Activated T-helper 1 cell treated with anti-CD3 and anti-CD28 coated beads, Interleukin-2, amount 50 U/mL, for 16 hours (primary cell): ENCODE measurements at places on chromosomes 13 and 19.

DNA sequence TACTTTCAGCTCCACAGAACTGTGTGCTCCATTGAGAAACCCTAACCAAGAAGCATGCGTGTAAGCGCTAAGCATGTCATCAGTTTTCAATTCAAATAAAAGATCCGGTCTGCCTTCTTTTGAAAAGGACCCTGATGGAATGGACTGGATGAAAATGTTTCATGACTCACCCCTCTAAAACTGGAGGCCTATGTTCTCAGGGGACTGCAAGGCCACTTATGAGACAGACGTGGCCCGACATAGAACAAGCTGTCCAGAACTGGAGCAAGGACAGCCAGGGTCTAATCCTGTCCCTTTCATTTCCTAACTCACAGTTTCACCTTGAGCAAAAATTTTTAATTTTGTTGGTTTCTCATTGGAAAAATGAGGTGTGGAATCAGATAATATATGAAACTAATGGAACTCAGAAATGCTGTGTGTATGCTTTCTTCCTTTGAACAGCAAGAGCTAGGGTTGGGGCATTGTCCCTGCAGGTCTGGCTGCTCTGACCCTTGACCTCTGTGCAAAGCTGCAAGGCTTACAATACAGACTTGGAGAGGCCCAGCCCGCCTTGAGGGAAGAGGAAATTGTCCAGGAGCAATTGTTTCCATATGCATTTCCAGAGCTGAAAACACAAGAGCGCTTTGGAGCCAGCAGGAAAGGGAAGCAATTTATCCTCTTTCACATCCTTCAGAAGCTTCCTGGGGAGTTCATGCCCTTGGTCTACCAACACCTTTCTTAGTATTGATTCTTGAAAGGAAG, 553.4 kb upstream of the KLF12 start:
- no peak for DNase-seq

DNA sequence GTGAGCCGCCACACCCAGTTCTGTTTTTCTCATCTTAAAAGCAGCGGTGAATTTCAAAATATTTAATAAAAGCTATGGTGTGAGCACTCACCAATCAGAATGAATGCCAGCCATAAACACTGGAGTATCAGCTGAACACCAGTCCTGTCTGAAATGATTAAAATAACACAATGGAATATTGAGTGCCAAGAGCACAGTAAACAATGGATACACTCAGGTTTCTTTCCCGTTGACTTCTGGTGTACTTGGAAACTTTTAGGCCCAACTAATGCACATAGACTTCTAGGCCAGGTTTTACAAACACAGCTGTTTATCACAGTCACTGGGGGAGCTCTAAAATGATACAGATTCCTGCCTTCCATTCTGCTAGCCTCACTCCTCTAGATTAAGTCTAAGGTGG, 68.3 kb downstream of the SLC6A16 start:
- no peak for DNase-seq

GRCh38 chr19:7556696-7557315, 21.3 kb downstream of the PNPLA6 start:
- DNase-seq: no peak

DNA sequence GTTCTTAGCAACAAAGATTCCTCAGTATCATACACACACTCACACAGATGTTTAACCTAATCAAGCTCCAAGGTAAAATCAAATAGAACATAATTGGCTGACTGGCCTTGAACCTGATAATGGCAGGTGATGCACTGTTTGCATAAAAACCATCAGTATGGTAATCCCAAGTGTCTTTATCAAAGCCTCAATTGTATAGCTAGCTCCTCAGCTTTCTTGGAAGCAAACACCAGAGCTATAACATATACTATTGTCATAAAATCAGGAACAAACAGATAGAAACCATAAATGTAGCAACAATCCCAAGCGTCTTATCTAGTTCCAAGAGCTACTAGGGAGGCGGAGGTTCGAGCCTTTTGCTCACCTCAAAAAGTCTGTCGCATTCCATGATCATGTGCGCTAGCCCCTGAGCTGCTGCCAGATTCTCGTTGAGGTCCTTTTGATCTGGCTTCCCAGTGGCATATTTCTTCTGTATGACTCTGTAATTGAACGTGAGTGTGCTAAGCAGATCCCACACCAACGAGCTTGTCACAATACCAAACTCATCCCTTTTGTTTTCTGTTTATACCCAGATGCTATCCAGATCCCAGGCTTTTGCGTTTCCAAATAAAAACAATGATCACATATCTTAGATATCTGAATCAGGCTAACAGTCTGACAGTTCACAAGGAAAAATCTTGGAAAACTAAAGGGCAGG, 95.3 kb downstream of the KL start:
- DNase-seq: no peak

DNA sequence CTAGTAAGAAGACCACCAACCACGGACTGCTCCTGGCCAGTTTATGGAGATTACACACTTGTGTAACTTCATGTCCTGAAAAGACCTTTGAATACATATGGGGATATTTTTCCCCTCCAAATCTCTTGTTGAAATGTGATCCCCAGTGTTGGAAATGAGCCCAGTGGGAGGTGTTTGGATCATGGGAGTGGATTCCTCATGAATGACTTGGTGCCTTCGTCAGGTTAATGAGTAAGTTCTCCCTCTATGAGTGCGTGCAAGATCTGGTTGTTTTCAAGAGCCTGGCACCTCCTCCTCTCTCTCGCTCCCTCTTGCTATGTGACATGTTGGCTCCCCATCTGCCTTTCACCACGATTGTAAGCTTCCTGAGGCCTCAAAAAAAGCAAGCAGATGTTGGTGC, 769.0 kb upstream of the SLITRK1 start:
- DNase-seq: no peak

DNA sequence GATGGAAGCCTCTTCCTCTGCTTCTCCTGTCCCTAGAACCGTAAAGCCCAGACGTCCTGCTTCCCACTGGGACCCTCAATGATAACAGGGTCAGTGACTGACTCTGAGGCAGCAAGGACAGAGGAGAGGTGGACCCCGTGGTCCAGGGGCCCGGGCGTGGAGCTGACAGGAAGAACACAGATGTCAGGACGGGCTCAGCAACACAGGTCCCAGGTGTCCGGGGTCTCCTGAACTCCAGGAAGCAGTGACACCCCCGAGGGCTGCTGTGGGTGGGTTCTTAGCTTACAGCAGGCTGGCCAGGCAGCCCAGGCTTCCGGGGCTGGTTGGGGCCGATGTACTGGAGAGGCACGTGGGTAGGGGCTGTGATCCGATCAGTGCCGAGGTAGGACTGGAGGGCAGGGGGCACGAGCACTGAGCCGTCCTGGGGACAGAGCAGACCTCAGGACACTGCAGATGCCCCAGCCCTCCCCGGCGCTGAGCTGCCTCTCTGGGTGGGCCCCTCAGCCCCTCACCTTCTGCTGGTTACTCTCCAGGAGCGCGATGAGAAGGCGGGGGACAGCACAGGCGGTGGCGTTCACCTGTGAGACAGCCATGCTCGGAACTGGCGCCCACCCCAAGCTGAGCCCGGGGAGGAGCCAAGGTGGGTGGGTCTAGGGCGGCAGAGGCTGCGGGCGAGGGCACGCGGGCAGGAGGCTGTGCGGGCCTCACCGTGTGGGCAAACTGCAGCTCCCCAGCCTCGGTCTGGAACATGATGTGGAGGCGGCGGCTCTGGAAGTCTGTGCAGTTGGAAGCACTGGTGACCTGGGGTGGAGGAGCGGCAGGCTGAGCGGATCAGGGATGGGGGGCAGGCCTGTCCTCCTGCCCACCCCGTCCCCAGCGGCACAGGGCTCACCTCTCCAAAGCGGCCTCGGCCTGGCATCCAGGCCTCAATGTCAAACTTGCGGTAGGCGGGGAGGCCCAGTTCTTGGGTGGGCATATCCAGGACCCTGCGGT, 3.6 kb upstream of the CCER2 start:
- DNase-seq: no peak

DNA sequence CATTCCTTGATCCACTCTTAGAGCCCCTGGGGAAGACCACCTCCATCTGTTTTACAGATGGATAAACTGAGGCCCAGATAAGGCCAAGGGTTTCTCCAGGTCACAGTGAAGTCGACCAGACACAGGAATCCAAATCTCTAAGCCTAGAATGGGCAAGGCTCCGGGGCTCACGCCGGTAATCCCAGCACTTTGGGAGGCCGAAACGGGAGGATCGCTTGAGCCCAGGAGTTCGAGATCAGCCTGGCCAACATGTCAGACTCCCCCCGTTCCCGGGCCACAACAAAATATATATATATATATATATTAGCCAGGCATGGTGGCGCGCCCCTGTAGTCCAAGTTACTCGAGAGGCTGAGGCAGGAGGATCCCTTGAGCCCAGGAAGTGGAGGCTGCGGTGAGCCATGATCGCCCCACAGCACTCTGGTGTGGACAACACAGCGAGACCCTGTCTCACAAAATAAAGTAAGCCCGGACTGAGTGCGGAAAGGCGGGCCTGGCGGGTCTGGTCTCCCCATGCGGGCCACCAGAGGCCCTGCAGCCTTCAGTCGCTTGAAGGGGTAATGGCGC, 615 bp upstream of the RPL13A start:
- no peak for DNase-seq

- no peak for DNase-seq
These were observed 399.6 kb downstream of the FGF14 start for GRCh38 chr13:102002287-102002686.

DNA sequence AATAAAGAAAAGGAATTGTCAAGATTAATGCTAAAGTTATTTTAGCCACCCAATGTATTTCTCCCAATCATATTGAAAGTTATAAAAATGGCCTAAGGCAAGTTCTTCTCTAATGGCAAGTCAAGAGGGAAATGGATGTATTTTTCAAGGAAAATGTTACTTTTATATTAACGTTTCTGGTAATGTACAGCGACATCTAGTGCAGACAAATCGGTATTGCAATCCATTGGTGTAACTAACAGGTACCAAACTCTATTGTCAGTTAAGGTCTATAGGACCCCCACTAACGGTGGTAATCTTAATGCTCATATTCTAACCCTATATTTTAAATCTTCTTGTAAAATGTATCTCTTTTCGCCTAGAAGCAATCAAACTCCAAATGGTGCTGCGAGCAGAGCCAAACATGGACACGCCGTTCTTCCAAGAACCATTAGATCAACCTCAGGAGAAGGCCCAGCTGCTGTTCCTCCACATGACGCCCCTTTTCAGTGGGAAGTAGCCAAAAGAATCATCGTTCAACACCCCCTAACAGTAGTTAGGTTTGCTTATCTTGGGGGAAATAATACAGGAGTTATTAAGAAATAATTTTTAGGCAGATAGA, 98.5 kb upstream of the PABPC3 start:
- DNase-seq: no peak

DNA sequence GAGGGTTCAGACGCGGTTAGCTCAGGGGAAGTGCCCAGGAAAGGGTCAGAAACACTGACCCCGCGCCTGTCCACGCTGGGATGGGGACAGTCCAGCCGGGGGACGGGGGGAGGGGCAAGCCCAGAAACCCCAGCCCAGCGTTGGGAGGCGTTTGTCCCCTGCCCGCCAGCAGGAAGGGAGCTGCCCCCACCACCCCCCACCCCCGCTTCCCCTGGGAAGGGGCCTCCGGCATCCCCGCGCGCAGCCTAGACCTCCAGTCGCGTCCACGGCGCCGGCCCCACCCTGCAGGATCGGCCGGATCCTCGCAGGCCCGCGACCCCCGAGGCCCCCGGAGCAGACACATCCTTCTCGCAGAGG, 277 bp downstream of the GIPC1 start:
- no peak for DNase-seq

- no peak for DNase-seq
These were observed 422.1 kb downstream of the FGF9 start for GRCh38 chr13:22092791-22093560.

DNA sequence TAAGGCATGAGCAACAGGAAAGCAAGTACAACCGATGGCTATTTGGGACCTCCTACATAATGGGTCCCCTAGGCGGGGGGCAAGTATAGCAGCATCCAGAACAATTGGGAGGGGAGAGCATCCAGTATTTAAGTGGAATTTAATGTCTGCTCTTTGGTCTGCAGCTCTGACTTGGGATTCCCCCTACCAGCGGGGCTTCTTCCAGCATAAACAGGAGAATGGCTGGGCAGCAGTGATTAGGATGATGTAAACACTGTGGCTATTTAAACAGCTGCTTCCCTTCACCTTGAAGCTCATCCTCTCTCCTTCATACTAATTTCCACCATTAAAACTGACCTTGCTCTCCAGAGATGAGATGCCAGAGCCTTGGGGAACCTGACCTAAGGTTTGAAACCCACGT, 73.9 kb upstream of the OXGR1 start:
- no peak for DNase-seq

DNA sequence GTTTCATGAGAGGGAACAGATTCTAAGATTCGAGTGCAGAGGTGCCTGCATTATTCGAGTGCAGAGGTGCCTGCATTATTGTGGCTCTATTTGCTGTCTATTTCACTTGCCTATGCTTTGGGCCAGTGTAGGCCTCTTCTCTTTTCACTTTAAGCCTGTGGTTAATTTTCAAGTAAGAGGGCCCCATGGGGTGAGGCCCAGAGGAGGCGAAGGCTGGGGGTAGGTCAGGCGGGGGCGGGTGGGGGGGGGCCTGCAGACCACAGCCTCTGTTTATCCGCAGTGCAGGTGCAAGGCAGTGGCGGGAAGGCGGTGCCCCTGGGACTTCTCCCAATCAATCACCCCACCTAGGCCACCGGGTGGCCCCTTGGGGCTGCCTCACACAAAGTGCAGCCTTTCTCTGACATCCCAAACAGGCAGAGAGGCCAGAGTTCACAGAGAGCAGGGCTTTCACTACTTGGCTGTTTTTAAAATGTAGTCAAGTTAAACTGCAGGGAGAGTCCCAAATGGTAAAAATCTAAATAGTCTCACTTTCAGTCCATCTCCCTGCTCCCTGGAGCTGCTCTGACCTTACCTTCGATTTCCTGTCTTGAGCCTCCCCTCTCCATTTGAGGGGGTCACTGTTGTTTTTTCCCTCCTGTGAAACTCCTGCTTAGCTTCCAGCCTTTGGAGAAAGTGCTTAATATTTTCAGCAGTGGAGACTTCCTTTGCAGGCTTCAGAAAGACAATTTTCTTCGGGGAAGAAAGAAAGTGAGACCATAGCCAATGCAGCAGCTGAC, 249.0 kb downstream of the DLEU7 start:
- DNase-seq: no peak

- no peak for DNase-seq
These were observed 76.0 kb downstream of the CHST8 start for GRCh38 chr19:33697766-33698165.

DNA sequence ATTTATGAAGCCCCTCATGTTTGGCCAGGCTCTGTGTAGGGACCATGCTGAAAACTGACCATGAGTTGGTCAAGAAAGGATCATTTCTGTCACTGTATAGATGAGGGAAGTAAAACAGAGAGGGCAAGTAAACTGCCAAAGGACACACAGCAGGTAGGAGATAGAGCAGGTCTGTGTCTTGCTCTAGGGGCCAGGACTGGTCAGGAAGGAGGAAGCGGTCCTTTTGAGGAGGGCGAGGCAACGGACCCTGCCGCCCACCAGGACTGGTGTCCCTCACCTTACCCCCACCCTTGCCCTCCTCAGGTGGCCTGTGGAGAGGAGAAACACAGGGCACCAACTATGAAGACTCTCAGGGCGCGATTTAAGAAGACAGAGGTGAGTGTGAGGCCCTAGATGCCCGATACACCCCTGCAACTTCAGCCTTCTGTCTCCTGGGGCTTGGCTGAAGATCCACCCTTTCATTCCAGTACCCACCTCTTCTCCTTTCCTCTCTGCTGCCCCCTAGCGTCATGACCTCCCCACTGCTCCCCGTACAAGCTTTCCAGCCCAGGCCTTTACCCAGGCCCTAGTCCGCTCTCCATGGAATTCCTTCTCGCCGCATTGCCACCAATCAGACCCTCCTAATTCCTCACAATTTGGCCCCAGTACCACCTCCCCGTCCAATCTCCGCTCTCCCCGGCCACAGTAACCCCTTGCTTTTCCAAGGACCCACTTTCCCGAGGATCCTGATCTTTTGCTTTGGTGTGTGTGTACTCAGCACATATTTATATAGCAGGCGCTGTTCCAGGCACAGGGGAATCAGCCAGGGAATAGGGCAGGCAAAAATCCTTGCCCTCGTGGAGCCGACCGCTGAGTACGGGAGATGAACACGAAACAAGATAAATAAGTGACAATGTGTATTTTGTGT, 3.9 kb downstream of the ANKRD24 start:
- peak; percentile 60 for DNase-seq
